HT-29 (cell line): ENCODE measurements at places on chromosomes 1 and 21. TPM values are rescaled to one million over a fixed set of nuclear protein-coding genes. Genes with fewer than 3 reads are reported as not detected.

Gene TAS1R1
- not detected in 2 replicates for total RNA-seq

Gene UTP11
- total RNA-seq = 22.1 and 26.1 TPM in 2 replicates

DNA sequence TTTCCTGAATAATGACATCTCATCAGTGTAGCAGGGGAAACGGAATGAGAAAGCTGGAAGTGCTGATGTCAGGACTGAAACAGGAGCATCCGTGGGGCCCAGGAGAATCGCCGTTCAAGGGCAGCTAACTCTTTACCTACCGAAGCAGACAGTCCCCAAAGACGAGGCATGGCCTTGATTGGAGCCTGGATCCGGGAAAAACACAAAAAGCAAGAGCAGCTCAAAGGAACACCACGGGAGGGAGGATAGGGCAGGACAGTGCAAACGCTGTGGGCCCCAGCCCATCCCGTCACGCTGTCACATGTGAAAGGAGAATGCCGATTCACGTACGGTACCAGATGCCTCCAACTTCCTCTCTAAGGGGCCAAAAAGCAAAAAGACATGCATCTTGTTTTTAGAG is 34.9 kb downstream of the WNT9A start:
- DNase-seq = no peak

GRCh38 chr1:197595304-197595904 is 179.9 kb downstream of the DENND1B start:
- no peak for DNase-seq

- no peak for DNase-seq
These were observed 27.4 kb downstream of the TMEM50B start for GRCh38 chr21:33452362-33452761.

- DNase-seq = no peak
These were observed 62.6 kb upstream of the DENND1B start for GRCh38 chr1:197837911-197838310.

- no peak for DNase-seq
These were observed 267.2 kb upstream of the PLXNA2 start for GRCh38 chr1:208511242-208511860.

- DNase-seq = no peak
These were observed 5.6 kb downstream of the RGS4 start for GRCh38 chr1:163074716-163075284.

GRCh38 chr1:55445416-55445815 is 230.3 kb upstream of the USP24 start:
- no peak for DNase-seq

- no peak for DNase-seq
These were observed 54.9 kb upstream of the AJAP1 start for GRCh38 chr1:4599521-4599920.
